ENCODE measurements at places on chromosomes 11 and 22. TPM values are rescaled to one million over a fixed set of nuclear protein-coding genes. Genes with fewer than 3 reads are reported as not detected.

GRCh38 chr11:57155838-57156607 lies 25.7 kb upstream of the LRRC55 start:
- DNase-seq: no peak

Gene SPI1
- 9.2 TPM for total RNA-seq

DNA sequence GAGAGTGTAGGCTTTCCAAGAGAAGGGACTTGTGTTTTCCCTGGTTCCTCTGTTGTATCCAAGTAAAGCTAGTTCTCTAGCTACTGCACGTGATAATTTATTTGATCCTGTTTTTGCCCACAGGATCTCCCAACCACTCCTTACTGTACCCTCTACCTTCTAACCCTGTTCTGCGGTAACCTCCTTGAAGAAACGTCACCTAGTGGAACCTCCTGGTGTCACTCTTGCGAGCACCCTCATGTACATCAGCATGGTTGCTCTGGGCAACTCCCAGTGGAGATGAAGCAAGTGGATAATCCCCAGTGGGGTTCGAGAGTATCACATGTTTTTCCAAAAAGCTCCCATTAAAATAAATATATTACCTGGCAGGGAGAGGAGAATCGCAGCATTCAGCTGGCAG lies 108.9 kb upstream of the CLMP start:
- DNase-seq: no peak

DNA sequence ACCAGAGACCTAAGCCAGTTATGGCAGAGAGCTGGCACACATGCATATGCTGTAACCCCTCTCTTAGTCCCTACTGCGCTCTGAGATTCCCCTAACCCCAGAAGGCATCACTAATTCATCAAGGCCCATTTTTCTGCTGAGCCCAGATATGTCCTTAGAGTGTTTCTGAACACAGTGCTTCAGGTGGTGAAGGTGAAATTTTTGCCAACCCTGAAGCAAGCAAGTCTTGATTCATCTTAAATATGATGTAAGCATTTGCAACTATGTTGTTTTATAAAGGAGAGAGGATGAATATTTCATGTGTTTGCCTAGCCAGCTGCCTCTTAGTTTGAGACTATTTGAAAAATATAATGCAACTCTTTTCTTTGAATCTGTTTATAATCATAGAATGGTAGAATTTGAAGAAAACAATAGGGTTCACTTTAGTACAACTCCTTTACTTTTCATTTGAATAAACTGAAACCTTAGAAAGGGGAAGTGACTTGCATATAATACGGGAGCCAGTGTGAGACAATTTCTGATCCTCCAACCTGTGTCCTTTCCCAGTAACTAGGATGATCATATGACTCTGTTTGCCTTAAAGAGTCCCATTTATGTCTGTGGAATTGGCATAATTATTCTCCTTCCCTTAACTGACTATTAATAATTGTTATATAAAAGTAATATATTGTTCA lies 194.3 kb upstream of the MTNR1B start:
- DNase-seq: no peak

Gene ANKRD49
- total RNA-seq: 27.9 TPM

Gene LRRC55
- not detected for total RNA-seq

Gene DDI1
- total RNA-seq: not detected

DNA sequence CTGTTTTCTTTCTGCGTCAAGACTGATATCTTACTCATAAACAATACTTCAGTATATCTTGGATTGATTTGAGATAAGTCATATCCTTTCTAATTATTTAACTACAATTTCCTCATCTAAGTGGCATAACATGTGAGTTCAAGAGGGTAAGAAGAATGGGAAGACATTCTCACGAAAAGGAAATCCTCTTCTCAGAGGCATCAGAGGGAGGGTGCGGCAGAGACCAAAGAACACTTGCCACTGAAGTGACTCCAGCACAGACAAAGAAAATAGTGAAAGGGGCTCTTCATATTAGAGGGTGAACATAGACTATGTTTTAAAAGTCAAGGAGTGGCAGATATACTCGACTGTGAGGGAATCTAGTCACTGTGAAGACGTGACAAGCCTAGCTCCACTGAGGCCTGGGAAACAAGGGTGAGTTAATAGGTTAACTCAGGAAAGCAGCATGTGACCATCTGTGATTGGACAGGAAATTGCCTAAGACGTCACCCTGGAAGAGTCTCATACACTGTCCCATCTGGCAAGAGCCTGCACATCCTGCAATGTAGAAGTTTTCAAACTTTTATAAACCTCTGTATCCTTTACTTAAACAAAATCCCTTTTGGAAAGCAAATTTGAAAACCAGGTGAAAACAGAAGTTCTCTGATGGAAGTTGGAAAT lies 1.9 kb upstream of the MMP1 start:
- DNase-seq: no peak

Gene NPTXR
- 24.1 TPM for total RNA-seq

Measured in uterus (tissue), 4 donors.